ENCODE measurements at places on chromosomes 3 and 15.
A peak's percentile ranks its signal among the peaks of the same experiment; 100 is the strongest.

DNA sequence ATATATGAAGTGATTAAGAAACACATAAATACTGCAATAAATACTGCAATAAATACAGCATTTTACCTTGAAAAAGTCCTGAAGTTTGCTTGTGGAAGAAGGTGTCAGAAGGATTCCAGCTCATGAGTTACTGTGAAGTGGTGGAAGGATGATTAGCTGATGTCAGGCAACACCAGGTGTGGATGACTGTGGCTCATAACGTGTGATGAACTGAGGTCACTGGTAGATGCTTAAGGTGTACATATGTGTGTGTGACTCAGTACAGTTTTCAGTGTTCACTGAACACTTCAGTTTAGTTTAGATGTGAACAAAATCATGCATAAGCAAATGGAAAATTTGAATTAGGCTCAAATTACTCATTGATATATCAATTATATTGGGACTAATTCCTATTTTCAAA, 1045.0 kb downstream of the NTRK3 start:
- no peak for DNase-seq

GRCh38 chr3:139935866-139936817, 1.2 kb downstream of the CLSTN2 start:
- peak; percentile 79 for DNase-seq

GRCh38 chr3:73743551-73743950, 118.8 kb upstream of the PDZRN3 start:
- no peak for DNase-seq

GRCh38 chr3:168847291-168847883, 751.7 kb upstream of the GOLIM4 start:
- DNase-seq: no peak

GRCh38 chr15:85024509-85025336, 43.1 kb downstream of the PDE8A start:
- DNase-seq: no peak
